ENCODE measurements at places on chromosomes 3 and 15. TPM values are rescaled to one million over a fixed set of nuclear protein-coding genes. Genes with fewer than 3 reads are reported as not detected.

SLC22A13 gene
- total RNA-seq, result 0.29 TPM

SCAMP5 gene
- total RNA-seq, result not detected

ACP3 gene
- 0.22 TPM for total RNA-seq

SLC24A5 gene
- total RNA-seq, result not detected

SI gene
- total RNA-seq, result not detected

GOLGA8K gene
- not detected for total RNA-seq

ARGFX gene
- total RNA-seq, result not detected

EXD1 gene
- not detected for total RNA-seq

SLC28A1 gene
- not detected for total RNA-seq

AHSG gene
- 3.6 TPM for total RNA-seq

IL12A gene
- not detected for total RNA-seq

SERPINI2 gene
- not detected for total RNA-seq

IQCB1 gene
- 10.9 TPM for total RNA-seq

CFAP20DC gene
- total RNA-seq, result not detected

MYH15 gene
- total RNA-seq, result 0.27 TPM

CHRD gene
- total RNA-seq, result 5.7 TPM

AGBL1 gene
- 18.5 TPM for total RNA-seq

SLC28A2 gene
- not detected for total RNA-seq

AP3B2 gene
- not detected for total RNA-seq

ITGB5 gene
- total RNA-seq, result 101 TPM

ACTC1 gene
- total RNA-seq, result 61.6 TPM

SLC12A1 gene
- not detected for total RNA-seq

LCTL gene
- total RNA-seq, result not detected

NMNAT3 gene
- 10.1 TPM for total RNA-seq

SEMA5B gene
- 0.26 TPM for total RNA-seq

NCK1 gene
- total RNA-seq, result 36.6 TPM

MFSD1 gene
- total RNA-seq, result 18.9 TPM

NPAP1 gene
- not detected for total RNA-seq

COX5A gene
- 473 TPM for total RNA-seq

ITIH4 gene
- 3.5 TPM for total RNA-seq

SYNPR gene
- total RNA-seq, result not detected

MAP6D1 gene
- total RNA-seq, result 10.3 TPM

CLDN1 gene
- 0.36 TPM for total RNA-seq

HRH1 gene
- total RNA-seq, result 0.75 TPM

HRG gene
- not detected for total RNA-seq

WWTR1 gene
- 11.3 TPM for total RNA-seq

AMIGO3 gene
- total RNA-seq, result 0.42 TPM

TMC3 gene
- not detected for total RNA-seq

MUC20 gene
- 7.0 TPM for total RNA-seq

CCDC66 gene
- 9.6 TPM for total RNA-seq

PIGZ gene
- 5.4 TPM for total RNA-seq

ICE2 gene
- total RNA-seq, result 19.0 TPM

NEO1 gene
- 32.0 TPM for total RNA-seq

SCN5A gene
- total RNA-seq, result 4.3 TPM

GP5 gene
- not detected for total RNA-seq

RBPMS2 gene
- total RNA-seq, result 0.61 TPM

KNL1 gene
- not detected for total RNA-seq

SCAANT1 gene
- not detected for total RNA-seq

OR5AC2 gene
- not detected for total RNA-seq

THRB gene
- total RNA-seq, result 25.2 TPM

GOLGA6L7 gene
- not detected for total RNA-seq

ARHGEF26 gene
- 1.0 TPM for total RNA-seq

Measured in gastrocnemius medialis (tissue), 4 donors.